ENCODE measurements at places on chromosomes 4 and X. TPM values are rescaled to one million over a fixed set of nuclear protein-coding genes. Genes with fewer than 3 reads are reported as not detected.
A peak's percentile ranks its signal among the peaks of the same experiment; 100 is the strongest.

DNA sequence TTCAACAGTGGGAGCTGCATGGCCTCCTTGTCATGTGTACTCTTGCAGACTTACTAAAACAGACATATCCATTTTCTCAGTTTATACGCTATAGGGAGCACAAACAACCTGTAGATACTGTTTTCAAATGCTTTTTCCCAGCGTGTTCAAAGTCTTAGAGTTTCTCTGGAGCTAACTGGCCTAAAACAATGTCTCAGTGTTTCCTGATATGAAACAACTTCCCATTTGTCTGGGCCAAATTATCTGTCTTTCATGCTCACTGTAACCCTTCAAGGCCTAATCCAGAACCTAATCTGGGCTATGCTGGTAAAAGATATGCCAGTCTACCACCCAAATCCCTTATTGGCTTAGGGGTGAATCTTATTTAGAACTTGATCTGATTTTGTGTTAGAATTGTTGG is 38.8 kb downstream of the RAB40A start:
- H3K4me3 ChIP-seq: no peak overlapping the region
- no peaks in the 10 kb centered on the region for H3K36me3 ChIP-seq
- DNase-seq: no peak
- H3K4me1 ChIP-seq: no peaks in the 10 kb centered on the region

DNA sequence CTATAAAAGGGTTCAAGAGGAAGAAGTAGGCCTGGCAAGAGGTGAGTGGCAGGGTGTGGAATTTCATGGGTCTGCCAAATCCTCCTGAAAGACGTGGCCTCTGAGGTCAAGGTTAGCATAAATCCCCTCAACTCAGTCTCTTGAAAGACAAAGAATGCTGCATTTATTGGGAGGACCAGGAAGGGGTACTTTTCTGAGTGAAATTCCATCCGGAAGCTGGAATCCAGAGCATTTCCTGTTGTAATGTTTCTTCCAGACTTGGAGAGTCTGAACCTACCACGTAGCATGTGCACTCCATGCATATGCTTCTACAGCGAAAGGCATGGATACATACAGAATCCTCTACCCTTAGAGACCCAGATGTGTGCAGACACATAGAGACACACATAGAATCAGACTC is 13.4 kb upstream of the FGD1 start:
- no peaks in the 10 kb centered on the region for H3K27me3 ChIP-seq
- H3K4me1 ChIP-seq: no peaks in the 10 kb centered on the region
- H3K27ac ChIP-seq: no peak overlapping the region
- no peak for DNase-seq
- H3K4me3 ChIP-seq: no peak overlapping the region

DNA sequence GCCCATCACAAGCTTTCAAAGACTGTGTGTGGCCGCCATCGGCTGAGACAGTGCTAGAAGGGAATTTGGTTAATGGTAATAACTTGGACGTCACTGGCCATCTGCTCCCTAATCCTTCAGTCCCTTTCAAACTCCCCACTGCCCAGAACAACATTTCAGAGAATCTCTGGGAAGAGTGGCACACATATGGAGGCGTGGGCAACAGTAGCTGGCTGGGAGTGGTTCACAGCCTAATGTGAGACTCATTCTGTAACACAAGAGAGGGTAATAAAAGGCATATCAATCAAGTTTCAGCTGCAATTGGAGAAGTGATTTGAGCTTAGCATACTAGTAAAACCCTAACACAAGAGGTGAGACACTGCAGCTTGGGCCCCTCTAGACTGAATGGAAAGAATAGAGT is 15.4 kb downstream of the SMIM10 start:
- H3K27ac ChIP-seq: no peak overlapping the region
- no peak for DNase-seq
- no peaks in the 10 kb centered on the region for H3K36me3 ChIP-seq
- no peaks in the 10 kb centered on the region for H3K27me3 ChIP-seq
- H3K4me3 ChIP-seq: no peak overlapping the region

- H3K4me1 ChIP-seq: peaks cover 5% of the 10 kb centered on the region
- H3K36me3 ChIP-seq: no peaks in the 10 kb centered on the region
- no peaks in the 10 kb centered on the region for H3K27me3 ChIP-seq
- H3K27ac ChIP-seq: no peak overlapping the region
These were observed 5.7 kb upstream of the SCOC start for GRCh38 chr4:140367738-140368137.

- no peaks in the 10 kb centered on the region for H3K27me3 ChIP-seq
- H3K4me1 ChIP-seq: no peaks in the 10 kb centered on the region
- peak overlapping the region; percentile 69 for H3K4me3 ChIP-seq
- no peaks in the 10 kb centered on the region for H3K36me3 ChIP-seq
- DNase-seq: no peak
These were observed 2.1 kb downstream of the HSD17B11 start for GRCh38 chr4:87388901-87389300.

DNA sequence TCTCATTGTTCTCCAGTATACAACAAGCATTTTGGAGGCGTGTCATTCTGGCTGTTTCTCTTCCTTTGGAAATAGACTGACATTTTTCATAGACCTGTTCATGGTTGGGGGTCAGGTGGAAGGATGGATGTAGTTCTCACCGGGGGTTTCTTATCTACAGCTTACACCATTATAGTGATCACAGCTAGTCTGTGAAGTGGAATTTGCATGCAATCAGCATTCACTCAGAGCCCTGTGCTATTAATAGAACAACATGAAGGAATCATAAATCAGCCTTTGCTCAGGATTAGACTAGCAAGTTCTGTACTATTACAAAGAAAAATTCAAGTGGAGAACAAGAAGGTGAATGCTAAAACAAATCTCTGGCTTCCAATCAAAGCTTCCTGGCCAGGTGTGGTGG is 132.6 kb upstream of the PUDP start:
- no peak overlapping the region for H3K27ac ChIP-seq
- H3K27me3 ChIP-seq: no peaks in the 10 kb centered on the region
- no peaks in the 10 kb centered on the region for H3K4me1 ChIP-seq
- H3K4me3 ChIP-seq: no peak overlapping the region
- DNase-seq: no peak

DNA sequence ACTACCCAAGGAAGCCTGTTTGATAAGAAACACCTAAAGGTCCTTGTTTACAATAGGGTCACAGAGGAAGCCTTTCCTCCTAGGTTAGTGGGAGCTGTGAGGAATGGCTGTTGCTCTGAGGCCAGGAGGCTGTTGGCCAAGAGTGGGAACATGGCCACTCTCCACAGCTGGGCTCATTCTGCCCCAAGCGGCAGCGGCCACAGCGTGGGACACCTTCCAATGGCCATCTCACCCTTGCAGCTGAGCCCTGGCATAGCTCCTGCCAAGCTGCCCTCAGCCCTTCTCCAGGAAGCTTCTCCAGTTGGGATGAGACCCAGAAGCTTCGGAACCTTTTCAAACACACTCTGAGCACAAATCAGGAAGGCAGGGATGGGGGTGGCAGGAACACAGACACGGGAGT is 111.8 kb upstream of the MAP3K15 start:
- H3K4me3 ChIP-seq: no peak overlapping the region
- H3K36me3 ChIP-seq: no peaks in the 10 kb centered on the region
- H3K4me1 ChIP-seq: no peaks in the 10 kb centered on the region
- peak overlapping the region; percentile 24 for H3K27ac ChIP-seq
- H3K27me3 ChIP-seq: no peaks in the 10 kb centered on the region
- DNase-seq: no peak

- no peaks in the 10 kb centered on the region for H3K27me3 ChIP-seq
- no peak for DNase-seq
- no peak overlapping the region for H3K27ac ChIP-seq
These were observed 2.5 kb downstream of the ATP11C start for GRCh38 chrX:139930401-139930800.

- no peak overlapping the region for H3K4me3 ChIP-seq
- no peaks in the 10 kb centered on the region for H3K27me3 ChIP-seq
These were observed 21.8 kb downstream of the SH3TC1 start for GRCh38 chr4:8220661-8221450.

- no peaks in the 10 kb centered on the region for H3K27me3 ChIP-seq
- no peaks in the 10 kb centered on the region for H3K4me1 ChIP-seq
- DNase-seq: no peak
- no peak overlapping the region for H3K27ac ChIP-seq
- no peak overlapping the region for H3K4me3 ChIP-seq
These were observed 315.0 kb upstream of the NR3C2 start for GRCh38 chr4:148757171-148757570.

- DNase-seq: no peak
- no peaks in the 10 kb centered on the region for H3K27me3 ChIP-seq
- no peak overlapping the region for H3K27ac ChIP-seq
- peak overlapping the region; percentile 24 for H3K4me3 ChIP-seq
- no peaks in the 10 kb centered on the region for H3K4me1 ChIP-seq
These were observed 223.1 kb upstream of the DMD start for GRCh38 chrX:33434256-33435092.

DNA sequence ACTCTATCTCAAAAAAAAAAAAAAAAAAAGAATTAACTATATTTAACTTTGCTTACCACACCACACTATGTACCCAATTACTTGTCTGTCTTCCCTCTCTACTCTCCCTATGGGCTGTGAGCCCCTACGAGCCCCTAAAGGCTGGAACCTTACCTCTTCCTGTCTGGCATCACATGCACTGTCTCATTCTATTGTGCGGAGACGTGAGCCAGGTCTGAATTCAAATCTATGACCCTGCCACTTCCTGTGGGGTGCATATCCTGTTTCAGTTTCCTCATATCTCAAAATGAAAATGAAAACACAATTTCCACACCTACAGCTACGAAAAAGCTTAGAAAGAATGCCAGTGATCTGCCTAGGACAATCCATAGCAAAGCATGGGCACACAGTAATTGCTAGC is 42.9 kb upstream of the HS3ST1 start:
- H3K4me1 ChIP-seq: no peaks in the 10 kb centered on the region
- H3K4me3 ChIP-seq: no peak overlapping the region
- no peaks in the 10 kb centered on the region for H3K36me3 ChIP-seq
- DNase-seq: no peak

DNA sequence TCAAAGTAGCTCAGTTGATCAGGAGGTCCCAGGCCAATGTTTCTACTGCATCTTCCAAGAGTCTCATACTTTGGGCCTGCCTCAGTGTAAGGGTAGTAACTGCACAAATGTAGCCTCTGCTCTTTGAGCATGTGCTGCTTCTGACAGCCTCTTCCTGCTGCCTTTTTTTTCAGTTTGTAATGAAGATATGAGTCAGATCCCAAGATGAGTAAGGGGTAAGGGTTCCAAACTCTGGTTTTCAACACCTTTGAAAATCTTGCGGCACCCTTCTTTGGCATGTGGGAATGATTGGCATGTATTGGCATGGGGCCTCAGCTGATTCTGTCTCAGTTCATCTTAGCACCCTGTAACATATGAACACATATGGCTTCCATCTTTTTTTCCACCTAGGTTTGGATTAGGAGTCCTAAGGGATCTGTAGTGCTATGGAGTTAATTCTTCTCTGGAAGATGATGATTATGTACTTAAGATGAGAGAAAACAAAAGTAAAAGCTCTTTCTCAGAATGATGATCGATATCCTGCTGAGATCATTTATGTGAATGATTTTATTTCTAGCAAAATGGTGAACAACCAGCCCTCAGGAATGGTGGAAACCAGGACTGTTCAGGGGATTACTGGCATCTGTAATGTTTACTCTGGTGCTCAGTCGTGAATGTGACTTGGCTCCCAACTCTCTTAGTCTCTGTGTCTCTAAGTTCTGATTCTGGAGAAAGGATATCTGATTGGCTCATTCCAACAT is 118.7 kb upstream of the PRPS2 start:
- no peak for DNase-seq
- no peaks in the 10 kb centered on the region for H3K4me1 ChIP-seq
- no peak overlapping the region for H3K27ac ChIP-seq
- H3K4me3 ChIP-seq: no peak overlapping the region
- no peaks in the 10 kb centered on the region for H3K27me3 ChIP-seq

DNA sequence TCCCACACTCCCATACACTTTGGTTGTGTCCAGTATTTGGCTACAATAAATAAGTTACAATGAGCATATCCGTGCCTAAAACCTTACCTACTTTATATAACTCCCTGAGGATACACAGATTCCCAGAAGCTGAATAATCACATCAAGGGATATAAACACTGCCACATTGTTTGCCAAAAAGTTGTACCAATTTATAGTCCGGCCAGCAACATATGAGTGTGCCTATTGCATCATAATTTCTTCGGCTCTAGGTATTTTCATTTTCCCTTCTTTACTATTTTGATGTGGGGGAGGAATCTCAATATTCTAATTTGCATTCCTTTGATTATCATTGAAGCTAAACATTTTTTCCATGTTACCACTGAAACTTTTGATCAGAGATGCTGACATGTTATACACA is 146.4 kb downstream of the PCDH19 start:
- H3K36me3 ChIP-seq: no peaks in the 10 kb centered on the region
- no peak overlapping the region for H3K4me3 ChIP-seq
- no peak for DNase-seq
- no peaks in the 10 kb centered on the region for H3K27me3 ChIP-seq

DNA sequence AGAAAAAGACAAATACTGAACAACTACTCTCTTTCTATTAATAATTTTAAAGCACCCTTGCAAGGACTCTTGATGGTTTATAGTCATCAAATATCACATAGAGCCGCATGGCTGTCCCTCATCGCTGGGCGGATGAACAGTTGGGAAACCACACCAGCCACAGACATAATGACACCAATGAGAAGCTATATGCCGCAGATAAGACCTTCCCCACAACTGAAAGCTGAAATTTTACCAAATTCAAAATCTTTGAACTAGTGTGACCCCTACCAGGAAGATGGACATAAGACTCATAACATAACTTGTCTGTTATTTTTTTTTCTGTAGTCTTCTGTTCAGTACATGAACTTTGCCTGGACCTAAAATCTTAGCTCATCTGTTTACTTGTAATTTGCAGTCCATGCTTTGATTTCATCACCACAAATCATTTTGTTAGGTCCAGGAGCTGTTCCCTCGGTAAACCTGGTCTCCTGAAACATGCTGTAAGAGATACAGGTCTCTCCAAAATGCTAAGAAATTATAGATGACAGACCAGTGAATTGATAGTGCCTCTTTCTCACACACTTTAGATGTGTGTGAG is 157.3 kb upstream of the RAPGEF2 start:
- H3K27me3 ChIP-seq: no peaks in the 10 kb centered on the region
- no peak overlapping the region for H3K4me3 ChIP-seq
- H3K4me1 ChIP-seq: no peaks in the 10 kb centered on the region
- H3K27ac ChIP-seq: no peak overlapping the region
- no peaks in the 10 kb centered on the region for H3K36me3 ChIP-seq

GRCh38 chrX:106612393-106612763 is 600 bp downstream of the RADX start:
- H3K4me3 ChIP-seq: peak overlapping the region; percentile 49
- no peak overlapping the region for H3K27ac ChIP-seq
- DNase-seq: no peak
- H3K27me3 ChIP-seq: no peaks in the 10 kb centered on the region
- H3K36me3 ChIP-seq: no peaks in the 10 kb centered on the region

The GPC4 gene
- total RNA-seq: 12.0 TPM

The HTRA3 gene
- total RNA-seq: 52.6 TPM

The CACNA1F gene
- total RNA-seq: not detected

The CT45A1 gene
- not detected for total RNA-seq

The PCDH7 gene
- total RNA-seq: 127 TPM

The MAGEA12 gene
- total RNA-seq: not detected

The GUCY1A1 gene
- 37.1 TPM for total RNA-seq
